Osteoblast (primary cell): ENCODE measurements at places on chromosomes 7 and 10. TPM values are rescaled to one million over a fixed set of nuclear protein-coding genes. Genes with fewer than 3 reads are reported as not detected.

Gene ADAMTS14
- 2.4 and 2.9 TPM in 2 replicates for total RNA-seq

Gene SPDYE18
- not detected in 2 replicates for total RNA-seq

Gene OGDHL
- total RNA-seq: under 0.01 and 0.36 TPM in 2 replicates

Gene LMOD2
- not detected in 2 replicates for total RNA-seq

Gene NOLC1
- 13.3 and 18.1 TPM in 2 replicates for total RNA-seq

Gene TRIM56
- 13.8 and 14.7 TPM in 2 replicates for total RNA-seq

Gene TSC22D4
- total RNA-seq: 18.5 and 19.4 TPM in 2 replicates

Gene DUSP5
- 8.5 and 10.1 TPM in 2 replicates for total RNA-seq

Gene ZNF282
- total RNA-seq: 28.6 and 30.6 TPM in 2 replicates

Gene CDC14C
- total RNA-seq: 0.29 TPM in 1 of 2 replicates, not detected in the other

Gene ZDHHC6
- 25.6 and 26.1 TPM in 2 replicates for total RNA-seq
